Neural cell (in vitro differentiated cells): ENCODE measurements at places on chromosomes 7 and 10. TPM values are rescaled to one million over a fixed set of nuclear protein-coding genes. Genes with fewer than 3 reads are reported as not detected.

CNTNAP2 gene
- polyA plus RNA-seq: 275 and 276 TPM in 2 replicates

ASB10 gene
- polyA plus RNA-seq: not detected in 2 replicates

ABCB1 gene
- 1.6 and 6.1 TPM in 2 replicates for polyA plus RNA-seq

CCZ1B gene
- 73.1 and 100 TPM in 2 replicates for polyA plus RNA-seq

GRID1 gene
- 7.3 and 10.4 TPM in 2 replicates for polyA plus RNA-seq

FXYD4 gene
- not detected in 2 replicates for polyA plus RNA-seq

SCART1 gene
- polyA plus RNA-seq: 4.3 and 6.1 TPM in 2 replicates

CH25H gene
- polyA plus RNA-seq: 0.22 TPM in 1 of 2 replicates, not detected in the other

DIP2C gene
- polyA plus RNA-seq: 24.1 and 25.6 TPM in 2 replicates

PLPP4 gene
- 4.4 and 8.3 TPM in 2 replicates for polyA plus RNA-seq

ADIRF gene
- polyA plus RNA-seq: not detected in 2 replicates

ASIC3 gene
- polyA plus RNA-seq: 3.3 and 4.4 TPM in 2 replicates

INMT gene
- 0.66 TPM in 1 of 2 replicates, not detected in the other for polyA plus RNA-seq

MPP7 gene
- 3.7 and 6.1 TPM in 2 replicates for polyA plus RNA-seq

KAZALD1 gene
- 1.2 and 1.6 TPM in 2 replicates for polyA plus RNA-seq

TLX1 gene
- polyA plus RNA-seq: not detected in 2 replicates
